Activated CD8-positive, alpha-beta memory T cell treated with anti-CD3 and anti-CD28 coated beads for 48 hours (primary cell): ENCODE measurements at places on chromosomes 2 and 18.

- DNase-seq = no peak
Measured at GRCh38 chr2:136291871-136292270, 173.9 kb upstream of the CXCR4 start.

GRCh38 chr2:28345619-28346018 is 47.0 kb upstream of the FOSL2 start:
- no peak for DNase-seq

DNA sequence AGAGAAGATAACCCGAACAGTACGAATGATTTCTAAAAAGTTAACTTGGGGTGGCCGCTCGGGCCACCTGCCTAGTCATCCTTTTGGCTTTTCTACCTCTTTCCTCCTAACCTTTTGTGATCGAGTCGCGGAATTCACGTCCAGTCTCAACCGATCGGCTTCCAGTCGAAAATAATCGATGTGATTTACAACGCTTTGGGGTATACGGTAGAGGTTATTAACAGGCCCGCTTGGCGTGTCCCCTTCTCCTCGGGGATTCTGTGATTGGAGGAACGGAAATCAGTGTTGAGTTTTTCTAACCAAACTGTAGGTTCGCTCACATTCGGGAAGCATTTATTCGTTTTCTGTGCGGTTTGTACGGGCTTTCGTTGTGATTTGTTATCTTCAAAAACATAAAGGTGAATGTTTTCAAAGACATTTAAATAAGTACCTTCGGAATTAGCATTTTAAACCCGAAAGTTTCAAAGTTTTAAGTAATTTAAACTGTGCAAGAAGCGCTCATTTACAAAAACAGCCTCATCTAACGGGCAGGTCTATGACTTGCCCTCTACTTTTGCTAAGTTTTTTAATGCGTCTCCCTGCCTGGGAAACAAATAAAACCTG is 588 bp upstream of the FOXI3 start:
- DNase-seq = no peak

DNA sequence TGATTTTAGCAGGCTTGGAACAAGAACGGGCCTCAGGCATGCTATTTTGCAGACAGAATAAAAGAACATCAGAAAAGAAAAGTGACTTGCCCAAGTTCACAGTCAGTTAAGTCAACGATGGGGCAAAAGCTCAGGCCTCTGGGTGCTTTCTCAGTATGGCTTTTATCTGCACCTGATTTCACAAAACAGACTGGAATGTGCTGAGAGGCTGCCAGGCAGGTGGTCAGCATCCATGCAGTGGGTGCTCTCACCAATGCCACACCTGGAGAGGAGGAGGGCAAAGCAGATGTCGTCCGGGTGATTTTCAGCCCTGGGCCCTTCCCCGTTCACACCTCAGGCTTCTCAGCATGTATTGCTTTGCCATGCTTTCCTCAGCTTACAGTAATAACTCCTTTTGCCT is 854.6 kb downstream of the RNF144A start:
- DNase-seq = no peak

DNA sequence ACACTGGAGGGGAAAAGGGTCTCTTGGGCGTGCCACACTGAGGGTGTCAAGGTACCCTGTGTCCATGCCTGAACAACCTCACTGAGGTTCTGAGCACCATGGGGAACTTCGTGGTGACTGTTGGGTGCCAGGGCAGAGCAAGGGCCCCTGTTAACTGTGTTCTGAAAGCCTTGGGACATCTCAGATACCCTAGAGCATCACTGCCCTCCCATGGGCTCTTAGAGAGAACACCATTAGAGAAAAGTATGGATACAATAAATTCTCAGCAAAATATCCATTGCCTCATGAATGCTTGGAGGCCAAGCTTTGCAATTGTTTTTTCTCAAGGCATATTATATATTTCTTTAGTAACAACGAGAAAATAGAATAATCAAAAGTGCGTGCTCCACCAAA is 488.5 kb upstream of the NRP2 start:
- no peak for DNase-seq

DNA sequence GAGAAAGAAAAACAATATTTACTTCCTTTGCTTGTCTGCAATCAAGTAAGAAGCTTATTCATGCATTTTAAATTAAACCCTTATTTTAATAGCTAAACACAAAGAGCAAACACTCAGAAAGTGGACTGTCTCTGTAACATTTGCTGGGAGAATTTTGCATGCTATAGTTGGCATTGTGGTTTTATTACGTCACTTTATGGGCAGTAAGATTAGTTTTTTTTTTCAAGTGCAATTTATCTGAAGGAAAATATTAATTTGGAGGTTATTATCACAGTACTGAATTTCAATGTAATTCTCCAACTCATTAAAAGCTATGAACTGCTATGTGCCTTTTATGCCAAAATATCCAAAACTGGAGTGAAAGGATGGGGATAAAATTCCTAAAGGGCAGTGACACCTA is 103.3 kb downstream of the TMEFF2 start:
- no peak for DNase-seq

GRCh38 chr18:25103468-25104155 is 248.4 kb downstream of the ZNF521 start:
- no peak for DNase-seq

DNA sequence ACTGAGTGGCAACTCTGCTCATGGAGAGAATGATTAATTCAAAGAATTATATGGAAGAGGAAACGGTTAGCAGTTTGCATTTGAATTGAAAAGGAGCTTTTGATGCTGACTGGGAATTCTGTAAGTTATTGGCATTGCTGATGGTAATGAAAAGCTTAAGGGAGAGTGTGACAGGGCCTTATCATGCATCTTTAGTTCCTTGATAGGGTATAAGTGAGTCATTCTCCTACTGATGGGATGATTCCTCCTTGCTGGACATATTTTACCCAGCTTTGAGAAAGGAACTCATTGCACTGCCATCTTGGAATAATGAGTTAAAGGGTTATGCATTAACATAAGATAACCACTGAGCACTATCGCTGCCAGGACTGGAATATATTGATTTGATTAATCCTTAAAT is 740.7 kb downstream of the DCC start:
- no peak for DNase-seq

- DNase-seq = no peak
Measured at GRCh38 chr2:63902149-63902548, 60.5 kb downstream of the UGP2 start.

DNA sequence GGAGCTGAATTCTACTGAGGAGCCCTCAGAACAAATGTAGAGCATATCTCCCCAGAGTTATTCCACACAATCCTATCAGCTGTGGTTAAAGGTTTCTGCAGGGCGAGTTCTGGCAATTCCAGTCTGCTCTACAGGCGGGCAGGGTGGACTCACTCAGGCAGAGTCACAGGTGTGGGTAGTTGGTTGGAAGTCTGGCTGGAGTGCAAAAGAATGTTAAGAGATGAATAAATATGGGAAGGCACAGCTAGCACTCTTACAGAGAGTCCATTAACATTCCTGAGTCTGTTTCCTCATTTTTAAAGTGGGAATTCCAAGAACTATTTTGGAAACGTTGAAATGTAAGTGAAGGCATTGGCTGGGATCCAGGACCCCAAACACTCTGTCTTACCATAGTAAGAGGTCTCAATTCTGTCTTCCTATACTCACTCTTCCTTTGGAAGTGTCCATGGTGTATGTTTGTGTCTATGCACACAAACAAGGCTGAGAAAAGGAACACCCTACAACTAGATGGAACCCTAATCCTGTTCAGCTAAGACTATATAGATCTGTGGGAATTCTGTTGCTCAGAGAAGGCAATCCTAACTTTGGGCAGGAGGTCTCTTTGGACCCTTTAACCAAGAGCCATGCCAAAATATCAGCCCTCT is 63.3 kb upstream of the AQP4 start:
- no peak for DNase-seq

- no peak for DNase-seq
Measured at GRCh38 chr2:209642146-209642820, 129.3 kb upstream of the UNC80 start.

DNA sequence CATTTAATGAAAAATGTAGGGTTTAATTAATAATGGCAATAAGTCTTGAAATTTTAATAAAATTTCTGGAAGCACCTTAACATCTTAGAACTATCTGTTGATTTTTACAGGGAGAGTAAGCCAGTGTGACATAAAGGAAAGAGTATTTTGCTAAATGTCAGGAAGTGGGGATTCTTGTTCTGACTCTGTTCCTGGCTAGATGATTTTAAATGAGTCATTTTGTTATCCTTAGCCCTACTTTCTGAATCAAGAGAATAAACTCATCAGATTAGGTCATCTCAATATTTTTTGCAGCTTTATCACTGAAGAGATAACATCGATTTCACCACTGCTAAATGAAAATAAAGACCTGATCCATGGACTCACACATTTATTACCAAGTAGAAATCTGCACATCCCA is 377.5 kb upstream of the CYRIA start:
- DNase-seq = no peak

GRCh38 chr2:226310146-226310545 is 489.5 kb downstream of the IRS1 start:
- DNase-seq = no peak

DNA sequence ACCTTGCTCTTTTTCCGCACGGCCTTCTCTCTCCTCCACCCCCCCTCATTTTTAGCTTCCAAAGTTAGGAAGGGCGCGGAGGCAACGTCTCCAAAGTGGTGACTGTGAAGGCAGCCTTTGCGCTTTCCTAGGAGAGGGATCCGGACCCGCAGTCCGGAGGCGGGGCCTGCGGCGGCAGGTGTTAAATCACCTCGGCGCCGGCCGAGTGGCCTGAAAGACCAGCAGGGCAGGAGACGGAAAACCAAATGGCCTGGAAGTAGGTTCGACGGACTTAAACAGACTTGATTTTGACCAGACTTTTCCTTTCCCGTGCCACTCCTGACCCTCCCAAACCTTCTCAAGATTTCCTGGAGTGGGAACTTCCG is 615 bp downstream of the GORASP2 start:
- no peak for DNase-seq

GRCh38 chr2:190344276-190344827 is 963 bp downstream of the INPP1 start:
- DNase-seq = no peak

- DNase-seq = peak; percentile 8
Measured at GRCh38 chr2:234135750-234136221, 85.3 kb downstream of the SPP2 start.

- DNase-seq = no peak
Measured at GRCh38 chr2:135825131-135825530, 11.9 kb downstream of the LCT start.

- DNase-seq = no peak
Measured at GRCh38 chr2:10993001-10993481, 81.3 kb downstream of the KCNF1 start.

GRCh38 chr2:136254681-136255080 is 136.7 kb upstream of the CXCR4 start:
- DNase-seq = no peak

DNA sequence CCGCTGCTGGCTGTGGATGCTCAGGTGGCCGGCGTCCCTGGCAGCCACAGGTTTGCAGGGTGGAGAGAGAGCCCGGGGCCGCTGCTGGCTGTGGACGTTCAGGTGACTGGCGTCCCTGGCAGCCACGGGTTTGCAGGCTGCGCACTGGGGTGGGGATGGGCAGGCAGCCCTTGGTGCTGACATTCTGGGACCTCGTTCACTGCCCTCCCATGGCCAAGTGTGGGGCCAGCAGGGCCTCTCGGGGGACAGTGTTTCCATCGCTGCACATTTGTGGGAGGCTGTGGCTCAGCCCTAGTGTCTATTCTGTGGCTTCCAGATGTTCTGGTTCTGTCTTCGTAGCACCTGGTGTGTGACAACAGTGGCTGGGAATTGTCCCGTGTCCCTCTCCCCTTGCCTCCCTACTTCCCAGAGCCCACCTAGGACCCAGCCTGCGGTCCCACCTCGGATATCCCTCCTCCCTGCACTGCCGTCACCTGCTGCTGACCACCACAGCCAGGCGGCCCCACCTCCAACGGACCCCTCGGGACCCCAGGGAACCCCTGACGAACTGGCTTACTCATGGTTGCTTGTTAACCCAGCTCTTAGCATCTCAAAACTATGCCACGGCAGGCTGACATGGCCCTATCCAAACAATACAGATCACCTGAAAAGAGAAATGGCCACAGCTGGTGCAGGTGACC is 915 bp downstream of the CROCC2 start:
- DNase-seq = no peak

- no peak for DNase-seq
Measured at GRCh38 chr2:12180031-12180430, 433.6 kb downstream of the LPIN1 start.

- peak; percentile 60 for DNase-seq
Measured at GRCh38 chr2:120012771-120013596, at the start of gene EPB41L5. EPB41L5 (plus strand) TSS chr2:120013077; CDS start chr2:120019085, 6,008 bp downstream.

GRCh38 chr2:44579837-44580230 is 218.1 kb downstream of the CAMKMT start:
- DNase-seq = no peak

- no peak for DNase-seq
Measured at GRCh38 chr2:80464275-80464674, 159.7 kb upstream of the LRRTM1 start.
